ENCODE measurements at places on chromosomes 13 and 19.

- DNase-seq: no peak
These were observed 7.2 kb downstream of the GAS6 start for GRCh38 chr13:113856716-113857065.

GRCh38 chr19:51749979-51750378, 1.7 kb downstream of the FPR1 start:
- no peak for DNase-seq

- no peak for DNase-seq
These were observed 313.8 kb upstream of the SPRY2 start for GRCh38 chr13:80654638-80655249.

GRCh38 chr19:39814595-39814994, 19.4 kb downstream of the DYRK1B start:
- no peak for DNase-seq

DNA sequence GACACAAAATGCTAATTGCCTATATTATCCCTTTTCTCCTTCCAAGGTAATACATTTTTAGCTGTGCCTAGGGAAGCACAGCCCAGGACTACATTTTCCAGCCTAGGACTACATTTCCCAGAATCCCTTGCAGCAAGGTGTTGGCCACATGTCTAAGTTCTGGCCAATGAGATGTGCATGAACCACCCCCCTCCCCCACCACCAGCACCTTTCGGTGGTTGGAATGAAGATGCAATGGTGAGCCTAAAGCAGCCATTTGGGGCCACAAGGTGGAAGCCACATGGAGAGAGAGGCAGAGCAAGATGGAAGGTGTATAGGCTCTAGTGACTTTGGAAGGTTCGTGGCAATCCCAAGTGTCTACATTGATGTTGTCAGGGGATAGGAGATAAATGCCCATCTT, 16.2 kb downstream of the UNC13A start:
- DNase-seq: no peak

DNA sequence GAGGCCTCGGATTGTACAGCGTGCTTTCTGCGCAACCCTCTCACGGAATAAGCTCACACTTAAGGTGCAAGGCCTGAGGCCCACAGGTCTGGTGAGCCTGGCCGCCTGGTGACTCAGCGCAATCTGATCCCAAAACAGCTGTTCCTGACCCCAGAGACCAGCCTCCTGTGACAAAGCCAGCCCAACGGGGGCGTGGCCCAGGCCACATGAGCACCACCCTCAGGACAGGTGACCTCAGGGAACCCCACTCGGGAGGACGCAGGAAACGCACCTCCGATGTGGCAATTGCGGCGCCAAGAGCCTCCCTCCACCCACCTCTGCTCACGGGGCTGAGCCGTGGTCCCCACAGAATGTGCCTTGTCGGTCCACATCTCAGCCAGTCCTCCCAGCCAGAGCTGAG, 26.4 kb downstream of the GRTP1 start:
- DNase-seq: no peak

GRCh38 chr13:29524176-29524575, 71.3 kb downstream of the SLC7A1 start:
- no peak for DNase-seq

DNA sequence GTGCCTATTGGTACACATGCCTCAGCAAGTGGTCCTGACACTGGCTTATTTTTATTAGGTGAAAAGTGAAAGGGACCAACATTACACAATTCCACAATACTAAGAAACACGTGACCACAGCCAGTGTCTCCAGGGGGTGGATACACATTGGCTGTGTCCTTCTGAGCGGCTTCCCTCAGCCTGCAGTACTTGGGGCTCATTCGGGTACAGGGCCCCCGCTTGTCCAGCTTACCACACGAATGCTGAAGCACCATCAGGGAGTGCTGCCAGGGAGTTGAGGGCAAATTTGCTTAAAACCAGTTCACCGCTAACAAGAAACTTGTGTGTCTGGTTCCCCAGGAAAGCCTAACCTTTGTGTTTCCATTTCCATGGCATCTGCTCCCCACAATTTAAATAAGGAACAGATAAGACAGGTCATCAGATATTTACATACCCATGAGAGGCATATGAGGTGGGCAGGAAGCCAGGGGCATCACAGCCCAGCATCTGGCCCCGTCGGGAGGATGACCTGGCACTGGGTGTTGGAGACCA, 23.3 kb downstream of the PBX4 start:
- no peak for DNase-seq

All from activated T-helper 9 cell treated with anti-CD3 and anti-CD28 coated beads, Interleukin-2, amount 50 U/mL, for 16 hours (primary cell).